ENCODE measurements at places on chromosomes 5 and 9. TPM values are rescaled to one million over a fixed set of nuclear protein-coding genes. Genes with fewer than 3 reads are reported as not detected.
A peak's percentile ranks its signal among the peaks of the same experiment; 100 is the strongest.

Gene TTLL11
- polyA plus RNA-seq, result 1.6 TPM

Gene ANKH
- polyA plus RNA-seq, result 12.1 TPM

GRCh38 chr9:87882627-87883026 is at the start of gene SPATA31E1:
TSS of gene SPATA31E1 (plus strand) at chr9:87882877. CDS start at chr9:87882892, 15 bp downstream.
- H3K27ac ChIP-seq, result no peak within 1 kb of the TSS
- no peak within 1 kb of the TSS for H3K4me3 ChIP-seq
- H3K27me3 ChIP-seq, result no peaks in the 10 kb centered on the region
- no peaks in the 10 kb centered on the region for H3K36me3 ChIP-seq

Gene GBGT1
- 10.7 TPM for polyA plus RNA-seq

Gene SLC34A3
- polyA plus RNA-seq, result not detected

DNA sequence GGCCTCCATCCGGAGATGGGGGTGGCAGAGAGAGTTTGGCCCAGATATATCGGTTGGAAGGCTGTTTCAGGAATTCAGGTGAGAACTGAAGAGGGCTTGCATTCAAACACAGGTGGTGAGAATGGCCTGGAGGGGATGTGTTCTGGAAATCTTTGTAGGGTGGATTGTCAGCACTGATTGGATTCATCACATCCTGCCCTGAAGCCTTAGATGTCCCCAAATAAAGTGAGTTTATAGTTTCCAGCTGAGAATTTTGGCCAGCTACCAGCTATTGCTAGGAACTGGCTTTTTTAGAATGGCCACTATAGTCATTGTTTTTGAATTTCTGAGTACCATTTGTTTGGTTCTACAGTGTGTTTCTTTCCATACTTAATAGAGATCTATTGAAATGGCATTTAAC is 46.1 kb upstream of the ANKH start:
- H3K27me3 ChIP-seq, result no peaks in the 10 kb centered on the region
- no peak for DNase-seq
- no peaks in the 10 kb centered on the region for H3K36me3 ChIP-seq
- no peak overlapping the region for H3K27ac ChIP-seq
- no peaks in the 10 kb centered on the region for H3K4me1 ChIP-seq

GRCh38 chr5:150304481-150305081 is 1.9 kb upstream of the ARSI start:
- H3K4me1 ChIP-seq, result peaks cover 28% of the 10 kb centered on the region
- no peak overlapping the region for H3K27ac ChIP-seq
- H3K27me3 ChIP-seq, result peaks cover 14% of the 10 kb centered on the region

DNA sequence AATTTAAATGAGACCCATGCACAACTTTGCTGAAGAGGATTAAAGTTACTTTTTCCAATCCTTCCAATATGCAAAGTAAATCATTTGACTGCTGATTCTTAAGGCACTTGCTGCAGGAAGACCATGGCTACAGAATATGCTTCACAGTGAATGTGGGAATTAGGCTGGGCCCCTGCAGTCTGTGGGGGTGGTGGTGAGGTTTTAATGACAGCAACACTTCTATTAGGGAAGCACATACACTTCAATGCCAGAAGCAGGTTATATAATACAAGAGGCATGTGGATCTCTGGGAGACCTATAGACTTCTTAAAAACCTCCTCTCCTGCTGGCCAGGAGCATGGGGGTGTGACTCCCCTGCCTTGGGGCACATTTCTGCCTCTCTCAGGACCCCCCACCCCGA is 124.5 kb upstream of the KLF9 start:
- H3K4me1 ChIP-seq, result no peaks in the 10 kb centered on the region
- H3K4me3 ChIP-seq, result no peak overlapping the region
- H3K27ac ChIP-seq, result no peak overlapping the region
- no peaks in the 10 kb centered on the region for H3K36me3 ChIP-seq
- DNase-seq, result no peak
- no peaks in the 10 kb centered on the region for H3K27me3 ChIP-seq

DNA sequence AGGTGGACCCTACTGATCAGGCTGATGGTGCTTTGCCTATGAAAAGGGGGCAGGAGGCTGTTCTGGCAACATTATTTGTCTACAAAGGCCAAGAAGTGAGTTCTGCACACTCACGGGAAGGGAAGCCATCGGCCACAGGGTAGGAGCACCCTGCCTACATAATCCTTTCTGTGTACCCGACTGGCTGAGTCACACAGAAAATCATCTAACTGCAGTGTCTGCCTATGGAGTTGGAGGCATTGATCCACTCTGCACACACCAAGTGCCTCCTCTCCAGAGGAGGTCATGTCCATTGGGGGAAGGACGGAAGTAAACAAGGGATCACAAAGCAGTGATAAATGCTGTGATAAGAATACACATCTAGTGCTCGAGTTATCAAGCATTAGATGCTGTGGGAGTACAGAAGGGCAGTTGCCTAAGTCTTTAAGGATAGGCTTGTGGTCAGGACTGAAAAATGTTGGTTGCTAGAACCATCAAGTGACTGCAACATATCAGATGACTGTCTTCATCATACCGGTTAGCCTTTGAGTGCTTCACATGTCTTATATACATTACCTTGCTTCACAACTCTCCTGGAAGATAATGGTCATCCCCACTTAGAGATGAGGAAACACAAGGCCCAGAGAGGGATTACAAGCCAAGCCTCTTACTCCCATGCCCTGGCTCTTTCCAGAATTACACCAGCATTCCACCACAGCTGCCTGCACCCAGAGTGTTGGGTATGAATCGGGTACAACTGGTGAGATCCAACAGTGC is 1.3 kb upstream of the SLC2A8 start:
- H3K4me1 ChIP-seq, result peaks cover 24% of the 10 kb centered on the region
- H3K27ac ChIP-seq, result no peak overlapping the region
- peak; percentile 58 for DNase-seq
- H3K4me3 ChIP-seq, result peak overlapping the region; percentile 83
- no peaks in the 10 kb centered on the region for H3K27me3 ChIP-seq

GRCh38 chr5:143462431-143462830 is 58.9 kb upstream of the NR3C1 start:
- no peaks in the 10 kb centered on the region for H3K27me3 ChIP-seq
- no peaks in the 10 kb centered on the region for H3K36me3 ChIP-seq
- no peak overlapping the region for H3K4me3 ChIP-seq

- H3K4me3 ChIP-seq, result no peak overlapping the region
- no peaks in the 10 kb centered on the region for H3K36me3 ChIP-seq
- no peak for DNase-seq
Observed at GRCh38 chr9:115596746-115597080, 478.8 kb upstream of the TNC start.

DNA sequence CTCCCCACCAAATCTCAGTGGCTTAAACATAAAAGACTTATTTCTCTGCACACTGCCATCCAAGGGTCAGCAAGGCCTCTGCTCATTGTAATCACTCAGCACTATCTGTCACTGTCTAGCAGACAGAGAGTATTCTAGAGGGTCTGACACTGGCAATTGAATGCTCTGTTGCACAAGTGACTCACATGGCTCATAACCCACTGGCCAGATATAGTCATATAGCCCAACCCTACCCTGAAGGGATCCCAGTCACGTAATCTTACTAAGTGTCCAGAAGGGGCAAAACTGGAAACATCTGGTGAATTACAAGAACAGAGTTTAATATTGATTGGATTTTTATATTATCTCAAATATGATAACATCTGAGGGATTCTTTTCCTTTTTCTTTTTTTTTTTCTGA is 80.7 kb downstream of the TSSK1B start:
- H3K27ac ChIP-seq, result no peak overlapping the region
- DNase-seq, result no peak
- H3K36me3 ChIP-seq, result no peaks in the 10 kb centered on the region

Gene PCDHB4
- polyA plus RNA-seq, result 0.32 TPM

DNA sequence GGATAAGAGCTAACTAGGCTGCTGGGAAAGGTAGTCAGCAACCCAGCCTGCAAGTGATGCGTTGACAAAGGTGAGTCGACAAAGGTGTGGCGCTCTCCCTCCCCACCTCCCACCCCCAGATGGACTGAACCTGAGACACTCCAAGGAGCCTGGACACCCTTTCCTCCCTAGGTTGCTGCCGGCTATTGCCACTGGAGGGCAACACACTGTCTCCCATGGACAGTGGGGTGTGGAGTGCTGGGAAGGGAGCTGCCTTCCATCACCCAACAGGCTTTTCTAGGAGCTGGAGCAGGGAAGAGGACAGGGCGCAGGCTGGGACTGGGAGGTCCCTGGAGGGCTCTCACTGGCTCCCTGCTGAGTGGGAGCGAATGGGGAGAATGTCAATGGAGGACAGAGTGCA is 75.4 kb upstream of the ARAP3 start:
- DNase-seq, result no peak
- no peak overlapping the region for H3K4me3 ChIP-seq
- H3K27me3 ChIP-seq, result peaks cover 20% of the 10 kb centered on the region
- H3K4me1 ChIP-seq, result peaks cover 7% of the 10 kb centered on the region

- H3K4me1 ChIP-seq, result no peaks in the 10 kb centered on the region
- no peak overlapping the region for H3K27ac ChIP-seq
- no peaks in the 10 kb centered on the region for H3K27me3 ChIP-seq
- H3K36me3 ChIP-seq, result no peaks in the 10 kb centered on the region
- H3K4me3 ChIP-seq, result no peak overlapping the region
- no peak for DNase-seq
Observed at GRCh38 chr5:52043543-52043942, 660.3 kb downstream of the ISL1 start.

DNA sequence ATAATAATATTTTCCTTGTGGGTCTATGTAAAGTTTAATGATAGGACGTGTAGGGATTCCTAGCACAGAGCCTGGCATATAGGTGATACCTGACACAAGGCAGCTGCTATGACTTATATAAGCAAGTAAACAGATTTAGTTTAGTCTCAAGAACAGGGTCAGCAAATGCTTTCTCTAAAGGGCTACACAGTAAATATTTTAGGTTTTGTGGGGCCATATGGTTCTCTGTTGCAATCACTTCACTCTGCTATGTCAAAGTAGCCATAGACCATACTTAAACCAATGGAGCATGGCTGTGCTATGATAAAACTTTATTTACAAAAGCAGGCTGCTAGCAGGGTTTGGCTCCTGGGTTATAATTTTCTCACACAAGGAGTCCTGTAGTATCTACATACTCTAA is 204.8 kb upstream of the KLF4 start:
- DNase-seq, result no peak
- H3K4me1 ChIP-seq, result no peaks in the 10 kb centered on the region
- H3K27ac ChIP-seq, result no peak overlapping the region

Gene GABRA1
- polyA plus RNA-seq, result not detected

Gene NDFIP1
- 26.7 TPM for polyA plus RNA-seq

GRCh38 chr5:25128606-25129005 is 483.8 kb upstream of the CDH10 start:
- no peak overlapping the region for H3K4me3 ChIP-seq
- H3K4me1 ChIP-seq, result no peaks in the 10 kb centered on the region
- DNase-seq, result no peak
- no peak overlapping the region for H3K27ac ChIP-seq

DNA sequence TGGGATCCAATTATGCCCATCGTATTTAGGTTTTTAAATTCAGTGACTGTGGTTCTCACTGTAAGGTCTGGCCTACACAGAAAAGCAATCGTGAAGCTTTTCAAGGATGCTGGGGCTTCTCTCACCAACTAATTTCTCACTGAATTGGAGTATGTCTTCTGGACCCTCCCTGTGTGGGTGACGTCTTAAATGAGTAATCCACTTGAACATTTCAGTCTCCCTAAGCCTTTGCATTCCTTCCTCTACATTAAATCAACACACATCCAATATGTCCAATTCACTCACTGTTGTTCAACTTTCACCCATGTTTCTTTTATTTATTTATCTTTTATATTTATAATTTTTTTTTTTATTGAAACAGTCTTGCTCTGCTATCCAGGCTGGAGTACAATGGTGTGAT is 12.5 kb upstream of the BTF3 start:
- no peak overlapping the region for H3K27ac ChIP-seq
- H3K36me3 ChIP-seq, result no peaks in the 10 kb centered on the region
- H3K4me1 ChIP-seq, result no peaks in the 10 kb centered on the region
- no peak overlapping the region for H3K4me3 ChIP-seq
- no peaks in the 10 kb centered on the region for H3K27me3 ChIP-seq

Gene RAB24
- 170 TPM for polyA plus RNA-seq

Gene C5orf58
- not detected for polyA plus RNA-seq

Gene ZNF883
- 1.1 TPM for polyA plus RNA-seq

- peaks cover 24% of the 10 kb centered on the region for H3K4me1 ChIP-seq
- no peaks in the 10 kb centered on the region for H3K27me3 ChIP-seq
- H3K27ac ChIP-seq, result peak overlapping the region; percentile 74
- DNase-seq, result peak; percentile 78
Observed at GRCh38 chr9:2157277-2158110, 142.3 kb downstream of the SMARCA2 start.

- H3K27ac ChIP-seq, result peak overlapping the region; percentile 55
- no peaks in the 10 kb centered on the region for H3K4me1 ChIP-seq
- H3K27me3 ChIP-seq, result no peaks in the 10 kb centered on the region
- H3K36me3 ChIP-seq, result no peaks in the 10 kb centered on the region
- DNase-seq, result peak; percentile 59
Observed at GRCh38 chr9:134662143-134662876, 20.7 kb downstream of the COL5A1 start.

Gene CXXC5
- 46.4 TPM for polyA plus RNA-seq

DNA sequence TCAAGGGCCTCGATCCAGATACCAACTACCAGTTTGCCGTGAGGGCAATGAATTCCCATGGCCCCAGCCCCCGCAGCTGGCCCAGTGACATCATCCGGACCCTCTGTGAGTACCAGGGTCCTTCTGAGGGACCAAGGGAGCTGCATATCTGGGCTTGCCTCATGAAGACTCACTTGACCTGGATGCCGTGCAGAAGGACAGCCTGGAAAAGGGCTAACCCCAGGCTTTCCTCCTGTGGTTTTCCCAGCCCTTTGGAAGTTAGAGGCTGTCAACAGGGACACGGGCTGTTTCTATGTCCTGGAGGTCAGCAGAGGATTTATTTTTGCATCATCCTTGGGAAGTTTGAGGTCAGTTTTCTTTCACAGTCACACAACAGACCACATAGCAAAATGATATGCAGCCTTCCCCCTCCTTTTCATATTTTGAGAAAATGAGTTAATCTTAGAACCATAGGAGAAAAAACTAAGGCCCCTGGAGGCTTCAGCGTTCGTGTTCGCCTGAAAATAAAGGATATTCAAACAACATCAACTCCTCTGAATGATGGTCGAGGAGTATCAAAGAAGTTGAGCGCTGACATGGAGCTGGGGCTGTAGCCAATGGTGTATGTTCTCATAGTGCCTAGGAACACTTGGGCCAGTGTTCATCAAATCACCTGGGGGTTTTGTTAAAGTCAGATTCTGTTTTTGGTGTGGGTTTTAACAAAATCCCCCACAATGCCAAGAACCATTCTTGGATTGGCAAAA is 112.2 kb downstream of the EGFLAM start:
- no peaks in the 10 kb centered on the region for H3K27me3 ChIP-seq
- no peak overlapping the region for H3K4me3 ChIP-seq
- no peak for DNase-seq
- no peak overlapping the region for H3K27ac ChIP-seq
- no peaks in the 10 kb centered on the region for H3K36me3 ChIP-seq

DNA sequence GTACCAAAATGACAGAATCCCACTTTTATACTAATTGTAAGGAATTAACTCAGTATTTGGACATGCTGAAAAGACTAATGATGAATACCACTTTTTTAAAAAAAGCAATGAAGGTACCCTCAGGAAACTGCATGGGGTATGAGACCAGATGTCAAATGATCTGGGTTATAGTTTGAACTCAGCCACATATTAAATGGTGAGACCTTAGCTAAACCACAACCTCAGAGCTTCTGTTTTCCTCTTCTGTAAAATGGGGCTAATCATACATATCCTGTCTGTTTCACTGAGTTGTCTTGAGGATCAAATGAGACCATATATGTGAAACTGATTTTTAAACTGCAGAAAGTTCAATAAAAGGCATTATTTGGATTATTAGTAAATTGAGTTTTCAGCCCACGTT is 238.4 kb downstream of the AP3B1 start:
- no peak for DNase-seq
- H3K27ac ChIP-seq, result no peak overlapping the region
- H3K27me3 ChIP-seq, result no peaks in the 10 kb centered on the region
- H3K4me3 ChIP-seq, result no peak overlapping the region

- DNase-seq, result peak; percentile 58
- H3K27me3 ChIP-seq, result peaks cover 4% of the 10 kb centered on the region
- no peaks in the 10 kb centered on the region for H3K4me1 ChIP-seq
- no peak overlapping the region for H3K4me3 ChIP-seq
Observed at GRCh38 chr5:1765141-1765879, 34.3 kb downstream of the MRPL36 start.

Measured in spleen (tissue), 13 donors.